ENCODE measurements at places on chromosomes 4 and X. TPM values are rescaled to one million over a fixed set of nuclear protein-coding genes. Genes with fewer than 3 reads are reported as not detected.

The ATP6AP1 gene
- 137 TPM for polyA plus RNA-seq

The OTUD6A gene
- polyA plus RNA-seq, result not detected

- H3K27me3 ChIP-seq, result no peaks in the 10 kb centered on the region
- H3K27ac ChIP-seq, result no peak overlapping the region
- no peaks in the 10 kb centered on the region for H3K36me3 ChIP-seq
- DNase-seq, result peak; percentile 27
- H3K4me1 ChIP-seq, result peaks cover 11% of the 10 kb centered on the region
- H3K4me3 ChIP-seq, result no peak overlapping the region
Observed at GRCh38 chr4:60805500-60806313, 394.4 kb upstream of the ADGRL3 start.

- H3K27ac ChIP-seq, result no peak overlapping the region
- H3K36me3 ChIP-seq, result no peaks in the 10 kb centered on the region
- H3K4me3 ChIP-seq, result no peak overlapping the region
- no peaks in the 10 kb centered on the region for H3K4me1 ChIP-seq
- DNase-seq, result no peak
Observed at GRCh38 chr4:134807231-134807745, 605.7 kb upstream of the PABPC4L start.

GRCh38 chrX:110430293-110431076, 71.8 kb downstream of the RTL9 start:
- H3K27ac ChIP-seq, result no peak overlapping the region
- H3K4me3 ChIP-seq, result no peak overlapping the region
- H3K4me1 ChIP-seq, result no peaks in the 10 kb centered on the region
- no peaks in the 10 kb centered on the region for H3K27me3 ChIP-seq
- H3K36me3 ChIP-seq, result no peaks in the 10 kb centered on the region
- no peak for DNase-seq

DNA sequence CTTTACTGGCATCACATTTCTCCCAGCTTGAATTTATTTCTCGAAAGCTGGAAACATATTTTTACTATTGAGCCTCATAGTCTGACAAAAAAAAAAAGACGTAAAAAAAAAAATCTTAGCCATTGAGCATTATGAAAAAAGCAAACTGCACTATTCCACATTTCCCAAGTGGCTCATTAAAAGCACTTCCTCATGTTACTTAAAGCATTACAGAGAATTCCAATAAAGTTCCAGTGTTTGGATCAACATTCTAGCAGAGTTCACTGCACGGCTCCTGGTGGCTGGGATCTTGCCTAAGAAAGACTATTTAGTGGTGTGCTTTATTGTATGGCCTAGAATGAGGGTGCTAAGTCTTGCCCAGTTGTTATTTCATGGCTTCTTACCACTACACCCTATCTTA, 476.2 kb downstream of the PPARGC1A start:
- H3K4me1 ChIP-seq, result no peaks in the 10 kb centered on the region
- no peaks in the 10 kb centered on the region for H3K27me3 ChIP-seq
- no peak for DNase-seq
- no peak overlapping the region for H3K4me3 ChIP-seq

The PLP1 gene
- 32.0 TPM for polyA plus RNA-seq

The TBC1D9 gene
- 27.9 TPM for polyA plus RNA-seq

GRCh38 chr4:12488672-12489071, 995.5 kb downstream of the RAB28 start:
- no peaks in the 10 kb centered on the region for H3K36me3 ChIP-seq
- H3K4me3 ChIP-seq, result no peak overlapping the region
- H3K27ac ChIP-seq, result no peak overlapping the region
- no peaks in the 10 kb centered on the region for H3K27me3 ChIP-seq
- H3K4me1 ChIP-seq, result peaks cover 10% of the 10 kb centered on the region

The PRPS2 gene
- 28.1 TPM for polyA plus RNA-seq

The TSPAN6 gene
- 115 TPM for polyA plus RNA-seq

Measured in large intestine (tissue), 12 donors.